ENCODE measurements at places on chromosomes 5 and 9. TPM values are rescaled to one million over a fixed set of nuclear protein-coding genes. Genes with fewer than 3 reads are reported as not detected.
A peak's percentile ranks its signal among the peaks of the same experiment; 100 is the strongest.

- no peak for DNase-seq
- no peaks in the 10 kb centered on the region for H3K27me3 ChIP-seq
- no peaks in the 10 kb centered on the region for H3K36me3 ChIP-seq
- H3K4me3 ChIP-seq = no peak overlapping the region
- H3K4me1 ChIP-seq = no peaks in the 10 kb centered on the region
Observed at GRCh38 chr5:8123559-8123958, 254.6 kb downstream of the MTRR start.

The BAAT gene
- total RNA-seq = not detected

GRCh38 chr5:168768172-168768571, 189.0 kb upstream of the PANK3 start:
- no peaks in the 10 kb centered on the region for H3K36me3 ChIP-seq
- H3K27ac ChIP-seq = no peak overlapping the region
- H3K4me3 ChIP-seq = no peak overlapping the region
- H3K27me3 ChIP-seq = no peaks in the 10 kb centered on the region

The WDR31 gene
- 1.4 TPM for total RNA-seq

DNA sequence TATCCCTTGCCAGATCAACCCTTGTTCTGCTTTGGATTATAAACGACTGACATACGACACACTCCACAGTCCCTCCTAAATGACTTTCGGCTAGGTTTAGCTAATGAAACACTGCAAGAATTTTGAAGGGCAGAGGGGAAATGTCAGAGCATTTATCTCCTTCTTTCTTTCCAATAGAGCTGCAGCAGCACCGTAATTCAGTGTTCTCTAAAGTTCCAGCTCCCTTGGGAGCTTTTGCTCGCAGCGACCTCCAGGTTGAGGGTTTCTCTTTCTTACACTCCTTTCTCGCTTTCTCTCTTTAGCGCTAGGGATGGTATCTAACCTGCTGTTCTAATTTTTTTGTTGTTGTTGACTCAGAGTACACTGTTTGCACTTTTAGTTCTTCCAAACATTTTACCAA, 467.1 kb upstream of the ST8SIA4 start:
- H3K4me1 ChIP-seq = no peaks in the 10 kb centered on the region
- H3K36me3 ChIP-seq = no peaks in the 10 kb centered on the region
- H3K27ac ChIP-seq = no peak overlapping the region
- no peak overlapping the region for H3K4me3 ChIP-seq
- H3K27me3 ChIP-seq = no peaks in the 10 kb centered on the region
- no peak for DNase-seq

DNA sequence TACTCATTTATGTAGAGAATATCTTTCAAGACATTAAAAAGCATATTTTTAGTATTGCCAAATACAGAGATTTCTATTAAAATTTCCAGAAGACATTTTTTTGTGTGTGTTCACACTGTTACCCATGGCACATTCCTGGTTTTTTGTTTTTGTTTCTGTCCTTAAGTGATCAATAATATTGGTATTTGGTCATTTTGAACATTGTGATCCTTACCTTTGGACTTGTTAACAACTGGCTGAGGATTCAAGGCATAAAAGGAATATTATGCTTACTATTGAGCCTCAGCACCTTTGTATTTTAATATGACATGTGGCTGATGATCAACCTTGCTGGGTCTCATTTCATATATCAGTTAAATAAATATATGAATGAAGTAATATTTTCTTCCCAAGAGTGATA, 41.9 kb downstream of the ITGA1 start:
- H3K27me3 ChIP-seq = no peaks in the 10 kb centered on the region
- H3K4me1 ChIP-seq = peaks cover 15% of the 10 kb centered on the region
- H3K4me3 ChIP-seq = no peak overlapping the region
- no peaks in the 10 kb centered on the region for H3K36me3 ChIP-seq
- DNase-seq = no peak
- no peak overlapping the region for H3K27ac ChIP-seq

- H3K36me3 ChIP-seq = no peaks in the 10 kb centered on the region
- no peak overlapping the region for H3K27ac ChIP-seq
- no peak overlapping the region for H3K4me3 ChIP-seq
- DNase-seq = no peak
- H3K4me1 ChIP-seq = no peaks in the 10 kb centered on the region
- no peaks in the 10 kb centered on the region for H3K27me3 ChIP-seq
Observed at GRCh38 chr9:78479441-78479840, 182.5 kb downstream of the PSAT1 start.

- H3K27ac ChIP-seq = no peak overlapping the region
- peaks cover 10% of the 10 kb centered on the region for H3K27me3 ChIP-seq
- no peak overlapping the region for H3K4me3 ChIP-seq
- H3K4me1 ChIP-seq = no peaks in the 10 kb centered on the region
- DNase-seq = no peak
Observed at GRCh38 chr9:107480386-107480789, 9.2 kb downstream of the KLF4 start.

The FGF1 gene
- not detected for total RNA-seq

- H3K4me1 ChIP-seq = peaks cover 6% of the 10 kb centered on the region
- H3K27me3 ChIP-seq = no peaks in the 10 kb centered on the region
- H3K4me3 ChIP-seq = no peak overlapping the region
- no peak for DNase-seq
Observed at GRCh38 chr5:75623846-75624245, 12.6 kb downstream of the ANKDD1B start.

GRCh38 chr5:157463621-157464518, 3.9 kb downstream of the NIPAL4 start:
- DNase-seq = no peak
- peaks cover 43% of the 10 kb centered on the region for H3K4me1 ChIP-seq
- peak overlapping the region; percentile 57 for H3K27ac ChIP-seq
- H3K36me3 ChIP-seq = peaks cover 8% of the 10 kb centered on the region
- no peak overlapping the region for H3K4me3 ChIP-seq

DNA sequence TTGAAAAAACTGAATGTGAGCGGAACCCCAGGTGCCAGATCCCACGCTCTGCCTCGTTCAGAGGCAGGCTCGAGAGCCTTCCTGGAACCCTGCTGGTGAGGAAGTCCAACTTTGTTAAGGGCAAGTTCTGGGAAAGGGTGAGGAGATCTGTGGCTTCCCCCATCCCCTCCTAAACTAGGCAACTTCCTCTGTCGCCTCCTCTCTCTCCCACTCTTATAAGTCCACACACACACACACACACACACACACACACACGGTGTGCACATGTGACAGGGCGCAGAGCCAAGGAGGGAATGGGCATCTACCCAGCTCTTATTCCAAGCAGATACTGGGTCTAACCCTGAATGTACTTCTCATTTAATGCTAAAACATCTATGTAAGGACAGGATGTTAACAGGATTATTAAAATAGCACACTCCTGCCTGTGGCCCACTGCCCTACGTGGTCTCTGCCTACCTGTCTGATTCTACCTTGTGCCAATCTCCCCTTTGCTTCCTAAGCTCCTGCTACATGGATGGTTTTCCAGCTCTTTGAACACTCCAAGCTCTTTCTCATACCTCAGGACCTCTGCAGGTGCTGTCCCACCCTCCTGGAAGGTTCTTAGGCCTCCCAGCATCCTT, 72.4 kb upstream of the FBXW11 start:
- H3K27ac ChIP-seq = peak overlapping the region; percentile 78
- H3K36me3 ChIP-seq = peaks cover 83% of the 10 kb centered on the region
- no peaks in the 10 kb centered on the region for H3K27me3 ChIP-seq
- no peak for DNase-seq
- H3K4me1 ChIP-seq = peaks cover 27% of the 10 kb centered on the region
- no peak overlapping the region for H3K4me3 ChIP-seq

DNA sequence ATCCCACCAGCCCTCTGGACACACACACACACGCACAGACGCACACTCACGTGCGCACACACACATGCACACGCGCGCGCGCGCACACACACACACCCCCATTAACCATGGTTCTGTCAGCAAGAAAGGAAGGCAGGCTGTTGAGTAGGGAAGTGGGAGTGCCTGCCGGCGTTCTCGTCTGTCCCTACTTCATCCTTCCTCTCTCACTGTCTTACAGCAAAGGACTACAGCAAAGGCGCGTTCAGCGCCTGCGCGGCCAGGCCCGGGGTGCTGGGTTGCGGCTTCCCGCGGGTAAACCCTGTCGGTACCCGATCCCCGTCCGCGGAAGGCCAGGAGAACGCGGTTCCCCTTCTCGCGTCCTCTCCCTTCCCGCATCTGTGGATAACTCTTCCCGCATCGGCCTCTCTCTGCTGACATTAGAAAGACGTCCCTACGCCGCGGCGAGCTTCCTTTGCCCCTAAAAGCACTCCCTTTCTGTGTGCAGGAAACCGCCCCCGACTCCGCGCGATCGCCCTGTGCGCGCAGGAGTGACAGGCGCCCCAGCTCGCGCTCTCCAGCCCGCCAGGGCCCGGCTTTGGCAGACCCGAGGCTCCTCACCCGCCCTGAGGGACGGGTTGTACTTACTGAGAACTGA, 219.2 kb downstream of the AGTPBP1 start:
- no peak overlapping the region for H3K27ac ChIP-seq
- H3K27me3 ChIP-seq = peaks cover 43% of the 10 kb centered on the region
- H3K4me1 ChIP-seq = peaks cover 9% of the 10 kb centered on the region
- peak overlapping the region; percentile 54 for H3K4me3 ChIP-seq
- H3K36me3 ChIP-seq = no peaks in the 10 kb centered on the region
- peak; percentile 31 for DNase-seq

The SLC9A3 gene
- 1.2 TPM for total RNA-seq

The CDC20B gene
- total RNA-seq = 0.18 TPM

GRCh38 chr9:36820392-36820861, 213.6 kb downstream of the PAX5 start:
- H3K27me3 ChIP-seq = peaks cover 26% of the 10 kb centered on the region
- DNase-seq = no peak
- peaks cover 2% of the 10 kb centered on the region for H3K4me1 ChIP-seq
- no peak overlapping the region for H3K4me3 ChIP-seq

DNA sequence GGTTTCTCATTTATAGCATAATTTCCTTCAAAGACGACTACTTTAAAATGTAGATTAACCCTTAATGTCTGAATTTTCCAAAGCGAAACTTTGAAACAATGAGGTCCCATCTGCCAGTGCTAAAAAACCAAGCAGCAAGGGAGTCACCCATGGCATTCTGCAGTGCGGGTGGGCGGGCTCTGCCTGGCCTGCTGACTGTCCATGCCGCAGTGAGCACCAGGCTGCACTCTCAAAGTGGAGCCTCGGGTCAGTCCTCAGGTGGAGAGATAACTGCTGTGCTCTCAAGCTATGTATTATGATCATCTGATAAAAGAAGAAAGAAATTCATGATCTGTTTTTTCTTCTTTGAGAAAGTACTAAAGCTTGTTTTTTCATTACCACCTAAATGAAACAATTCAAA, 581.6 kb downstream of the CETN3 start:
- H3K27ac ChIP-seq = no peak overlapping the region
- no peak for DNase-seq
- no peak overlapping the region for H3K4me3 ChIP-seq
- H3K36me3 ChIP-seq = no peaks in the 10 kb centered on the region
- H3K27me3 ChIP-seq = no peaks in the 10 kb centered on the region

GRCh38 chr5:41896230-41896629, 7.9 kb upstream of the RIMOC1 start:
- H3K36me3 ChIP-seq = peaks cover 5% of the 10 kb centered on the region
- no peak for DNase-seq
- H3K27ac ChIP-seq = no peak overlapping the region
- no peak overlapping the region for H3K4me3 ChIP-seq
- peaks cover 27% of the 10 kb centered on the region for H3K27me3 ChIP-seq

DNA sequence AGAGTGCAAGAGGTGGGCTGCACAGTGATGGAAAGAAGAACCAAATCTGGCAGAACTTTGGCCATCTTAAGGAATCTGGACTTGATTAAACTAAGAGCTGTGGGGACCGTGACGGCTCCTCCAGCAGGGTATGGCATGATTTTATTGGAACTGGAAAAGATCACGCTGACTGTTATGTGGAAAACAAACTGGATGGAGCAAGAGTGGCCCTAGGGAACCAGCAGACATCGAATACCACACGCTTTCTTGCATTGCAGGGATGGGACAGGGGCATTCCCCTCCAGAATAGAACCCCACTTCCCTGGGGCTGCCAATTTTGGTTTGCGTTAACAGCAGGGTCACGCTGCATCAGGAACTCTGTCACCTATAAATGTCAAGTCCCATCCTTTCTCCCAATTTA, 38.8 kb downstream of the INSYN2B start:
- H3K27me3 ChIP-seq = no peaks in the 10 kb centered on the region
- H3K36me3 ChIP-seq = peaks cover 6% of the 10 kb centered on the region
- DNase-seq = no peak
- H3K4me3 ChIP-seq = no peak overlapping the region

The PCDHGB3 gene
- 0.25 TPM for total RNA-seq

The FLT4 gene
- total RNA-seq = 0.38 TPM

DNA sequence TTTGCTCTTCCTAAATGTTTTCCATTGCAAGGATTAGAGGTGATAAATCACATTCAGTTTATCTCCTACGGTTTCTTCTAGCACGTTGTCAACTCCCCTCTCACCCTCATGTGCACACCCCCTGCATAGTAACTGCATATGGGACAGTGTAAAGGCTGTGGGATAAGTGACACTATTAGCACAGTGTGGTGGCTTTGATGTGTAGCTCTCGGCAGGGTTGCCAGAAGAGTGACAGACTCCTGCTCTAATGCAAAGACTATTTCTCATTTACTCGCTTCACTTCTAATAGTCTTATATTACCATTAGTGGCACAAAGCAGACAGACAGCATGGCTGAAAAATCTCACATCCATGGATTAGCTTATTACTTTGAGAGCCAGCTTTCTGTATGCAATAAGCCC, 454.6 kb downstream of the CETN3 start:
- H3K27ac ChIP-seq = no peak overlapping the region
- H3K4me1 ChIP-seq = no peaks in the 10 kb centered on the region
- no peak for DNase-seq
- no peak overlapping the region for H3K4me3 ChIP-seq

The FOXD4L6 gene
- not detected for total RNA-seq

DNA sequence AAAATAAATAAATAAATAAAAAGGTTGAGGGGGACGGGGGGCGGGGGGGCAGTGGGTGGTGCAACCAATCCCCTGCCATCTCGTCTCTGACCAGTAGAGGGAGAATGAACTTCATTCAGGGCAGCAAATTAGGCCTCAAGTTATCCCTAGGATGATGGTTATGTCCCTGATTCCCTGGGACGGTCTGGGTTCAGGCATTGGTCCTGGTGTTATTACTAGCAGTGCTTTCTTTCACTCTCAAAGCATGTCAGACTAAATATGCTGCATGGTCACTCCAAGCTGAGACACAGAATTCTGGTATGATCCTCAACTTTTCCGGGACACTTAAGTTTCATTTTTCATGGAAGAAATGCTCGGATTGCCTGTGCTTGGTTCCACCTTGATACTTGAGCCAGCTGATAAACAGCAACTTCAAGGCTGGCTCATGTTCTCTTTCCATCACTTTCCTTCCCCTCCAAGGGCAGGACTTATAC, 59.4 kb downstream of the DAP start:
- peak; percentile 22 for DNase-seq
- H3K4me1 ChIP-seq = peaks cover 27% of the 10 kb centered on the region

DNA sequence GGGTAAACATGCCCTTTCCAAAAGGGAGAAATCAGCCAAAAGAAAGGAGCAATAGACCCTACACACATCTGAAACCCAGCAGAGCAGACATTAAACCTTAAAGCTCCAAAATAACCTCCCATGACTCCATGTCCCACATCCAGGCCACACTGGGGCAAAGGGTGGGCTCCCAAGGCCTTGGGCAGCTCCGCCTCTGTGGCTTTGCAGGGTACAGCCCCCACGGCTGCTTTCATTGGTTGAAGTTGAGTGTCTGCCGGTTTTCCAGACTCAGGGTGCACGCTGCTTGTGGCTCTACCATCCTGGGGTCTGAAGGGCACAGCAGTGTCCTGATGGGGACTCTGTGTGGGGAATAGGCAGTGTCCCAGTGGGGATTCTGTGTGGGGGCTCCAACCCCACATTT, 146.5 kb downstream of the ZDHHC21 start:
- H3K27me3 ChIP-seq = peaks cover 1% of the 10 kb centered on the region
- H3K4me1 ChIP-seq = no peaks in the 10 kb centered on the region
- no peaks in the 10 kb centered on the region for H3K36me3 ChIP-seq
- no peak for DNase-seq
- H3K4me3 ChIP-seq = no peak overlapping the region

The TRAF1 gene
- total RNA-seq = 73.6 TPM

Measured in activated CD4-positive, alpha-beta memory T cell treated with anti-CD3 and anti-CD28 coated beads, Interleukin-2, amount 10 ng/mL, durations not matched to agents 7 days and 5 days (primary cell).